ENCODE measurements at places on chromosomes 5 and 9.
A peak's percentile ranks its signal among the peaks of the same experiment; 100 is the strongest.

GRCh38 chr9:99415606-99416005 is 193.5 kb downstream of the SEC61B start:
- no peak for DNase-seq

GRCh38 chr9:21395778-21396717 is 10.8 kb upstream of the IFNA2 start:
- DNase-seq: peak; percentile 75

DNA sequence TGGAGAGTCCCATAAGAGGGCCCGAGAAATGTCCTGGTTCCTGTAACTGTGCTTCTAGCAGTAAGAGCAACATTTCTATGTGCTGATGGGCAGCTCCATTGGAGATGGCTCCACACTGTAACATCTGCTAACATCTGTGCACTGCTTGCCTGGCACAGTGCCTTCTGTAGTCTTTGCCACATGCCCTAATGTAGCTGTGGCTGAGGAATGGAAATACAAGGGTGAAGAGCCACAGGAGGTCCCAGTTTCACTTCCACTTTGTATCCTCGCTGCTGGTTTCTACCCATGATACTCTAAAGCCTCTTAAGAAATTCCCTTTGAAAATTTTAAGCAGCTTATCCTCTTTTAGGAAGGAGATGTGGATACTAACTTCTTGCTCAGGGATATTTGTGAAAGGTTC is 97.4 kb downstream of the HOMER1 start:
- no peak for DNase-seq

- no peak for DNase-seq
Observed at GRCh38 chr9:128940946-128941755, 6.3 kb downstream of the DOLK start.

GRCh38 chr9:135588886-135589595 is 27.5 kb downstream of the PAEP start:
- DNase-seq: no peak

All from stimulated activated naive CD8-positive, alpha-beta T cell treated with anti-CD3 and anti-CD28 coated beads, Interleukin-15, Interleukin-2, amounts not matched to agents 100 U/mL and 50 U/mL, for 24 hours (primary cell).